ENCODE measurements at places on chromosomes 16 and 17.
A peak's percentile ranks its signal among the peaks of the same experiment; 100 is the strongest.

- DNase-seq = no peak
Observed at GRCh38 chr17:59839651-59840328, 53.0 kb downstream of the TUBD1 start.

DNA sequence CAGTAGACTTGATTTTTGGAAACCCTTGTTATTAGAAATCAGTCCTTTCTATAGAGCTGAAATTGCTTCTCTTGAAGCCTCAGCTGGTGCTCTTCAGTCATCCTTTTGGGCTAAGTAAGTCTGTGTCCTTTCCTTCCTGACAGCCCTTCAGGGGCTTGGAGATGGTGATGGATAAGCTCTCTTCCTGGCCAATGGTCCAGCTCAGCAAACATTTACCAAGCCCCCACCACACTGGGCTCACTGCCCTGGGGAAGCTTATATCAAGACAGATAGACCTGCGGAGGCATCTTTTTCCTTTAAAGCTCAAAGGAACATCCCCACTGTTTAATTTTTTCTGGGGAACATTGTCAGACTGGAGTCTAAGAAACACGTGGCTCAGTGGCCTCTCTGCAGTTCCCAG, 139.6 kb downstream of the HAPSTR1 start:
- DNase-seq = no peak

DNA sequence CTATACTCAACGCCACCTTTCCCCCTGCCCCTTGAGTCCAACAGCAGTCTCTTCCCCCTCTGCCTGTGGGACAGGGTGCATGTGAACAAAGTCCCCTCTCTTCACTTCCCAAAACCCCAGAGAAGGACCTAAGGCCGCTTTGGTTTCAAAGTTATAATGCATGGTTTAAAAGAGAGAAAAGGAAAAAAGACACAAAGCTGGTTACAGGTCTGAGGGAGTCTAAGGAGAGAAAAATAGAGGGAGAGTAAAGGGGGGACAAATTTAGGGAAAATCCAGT, 1.1 kb upstream of the GABARAP start:
- no peak for DNase-seq

DNA sequence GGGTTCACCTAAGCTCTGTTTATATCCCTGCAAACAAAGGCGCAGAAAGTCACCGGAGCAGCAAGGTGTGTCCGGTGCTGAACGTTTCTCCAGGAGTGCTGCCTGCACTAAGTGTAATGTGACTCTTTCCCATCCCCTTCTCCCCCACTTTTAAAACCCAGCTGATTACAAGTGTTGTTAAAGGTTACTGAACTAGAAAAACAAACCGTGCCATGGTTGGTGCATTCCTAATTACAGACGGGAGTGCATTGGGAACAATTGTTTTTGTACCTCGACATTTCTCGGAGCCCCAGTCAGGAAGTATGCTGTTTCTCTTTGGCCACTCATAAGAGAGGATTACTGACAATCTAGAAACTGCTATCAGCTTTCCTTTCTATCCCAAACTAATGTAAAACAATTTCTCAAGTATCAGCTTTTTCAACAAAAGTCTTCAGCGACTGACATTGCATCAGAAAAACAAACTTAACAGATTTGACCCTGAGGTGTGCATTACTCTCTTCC, 441.0 kb upstream of the SALL1 start:
- DNase-seq = no peak

- no peak for DNase-seq
Observed at GRCh38 chr17:34155947-34156346, 99.1 kb upstream of the CCL2 start.

- DNase-seq = no peak
Observed at GRCh38 chr17:68512960-68513474, 787 bp downstream of the PRKAR1A start.

GRCh38 chr17:57086069-57086930, 1.3 kb downstream of the AKAP1 start:
- no peak for DNase-seq

DNA sequence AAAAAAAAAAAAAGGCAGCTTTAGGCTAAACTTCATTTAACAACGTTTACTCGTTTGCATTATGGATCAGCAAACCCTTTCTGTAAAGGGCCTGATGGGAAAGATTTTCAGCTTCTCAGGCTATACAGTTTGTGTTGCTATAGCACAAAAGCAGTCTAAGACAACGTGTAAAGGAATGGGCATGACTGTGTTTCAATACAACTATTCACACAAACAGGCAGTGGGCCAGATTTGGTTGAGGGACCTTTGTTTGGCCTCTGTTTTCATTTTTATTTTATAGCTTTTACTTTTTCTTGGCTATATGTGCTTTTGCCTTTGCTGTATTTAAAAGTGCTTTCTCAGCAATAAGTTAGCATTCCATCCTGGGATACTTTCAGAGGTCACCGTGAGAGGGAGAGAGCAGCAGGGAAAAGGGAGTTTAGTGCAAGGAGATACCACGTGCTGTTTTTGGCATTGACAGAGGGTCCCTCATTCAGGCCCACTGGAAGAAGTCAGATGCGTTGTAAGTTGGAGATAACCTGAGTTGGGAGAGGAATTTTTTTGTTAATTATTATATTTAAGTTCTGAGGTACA, 335.6 kb downstream of the UTP18 start:
- DNase-seq = no peak

DNA sequence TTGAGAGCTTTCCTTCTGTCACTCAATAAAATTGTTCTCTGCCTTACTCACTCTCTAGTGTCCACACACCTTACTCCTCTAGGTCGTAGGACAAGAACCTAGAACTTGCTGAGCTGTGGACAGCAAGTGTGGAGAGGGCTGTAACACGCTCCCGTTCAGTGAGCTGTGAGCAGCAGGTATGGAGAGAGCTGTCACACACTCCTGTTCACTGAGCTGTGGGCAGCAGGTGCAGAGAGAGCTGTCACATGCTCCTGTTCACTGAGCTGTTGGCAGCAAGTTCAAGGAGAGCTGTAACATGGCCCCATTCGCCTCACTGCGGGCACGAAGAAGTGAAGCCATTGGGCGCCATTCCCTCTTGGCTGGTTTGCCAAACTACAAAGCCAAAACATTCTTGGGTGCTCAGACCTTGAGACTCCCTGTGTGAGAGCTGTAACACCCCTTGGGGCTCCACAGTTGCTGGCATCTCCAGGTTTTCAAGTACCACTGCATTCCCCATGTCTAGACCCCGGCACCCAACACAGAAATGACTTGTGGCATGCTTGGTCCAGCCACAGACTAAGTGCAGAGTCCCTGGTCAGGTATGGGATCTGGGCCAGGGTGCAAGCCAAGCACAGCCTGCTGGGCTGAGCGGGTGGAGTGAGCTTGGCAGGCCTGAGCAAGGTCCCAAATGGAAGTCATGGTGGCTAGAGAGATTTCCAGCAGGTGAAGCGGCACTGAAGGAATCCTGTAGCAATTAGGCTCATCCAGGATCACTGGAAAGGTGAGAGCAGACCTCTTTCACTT, 608.0 kb upstream of the CDH8 start:
- DNase-seq = no peak

GRCh38 chr16:700684-701584, 4.7 kb downstream of the FBXL16 start:
- DNase-seq = no peak

DNA sequence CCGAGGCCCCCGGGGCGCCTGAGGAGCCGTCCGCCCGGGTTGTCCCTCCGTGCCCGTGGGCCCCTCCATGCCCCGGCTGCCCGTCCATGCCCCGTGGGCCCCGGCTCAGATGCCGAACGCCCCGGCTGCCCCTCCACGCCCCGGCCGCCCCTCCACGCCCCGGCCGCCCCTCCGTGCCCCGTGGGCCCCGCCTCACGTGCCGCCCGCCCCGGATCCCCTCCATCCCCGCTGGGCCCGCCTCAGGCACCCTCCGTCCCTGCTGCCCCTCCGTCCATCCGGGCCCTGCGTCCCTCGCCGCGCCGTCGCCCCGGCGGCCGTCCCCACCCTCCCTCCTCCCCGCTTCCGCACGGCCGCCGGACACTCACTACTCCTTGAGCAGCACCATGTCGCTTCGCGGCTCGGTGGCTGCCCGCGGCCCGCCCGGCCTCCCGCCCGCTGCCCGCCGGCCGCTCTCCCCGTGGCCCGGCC, 382 bp downstream of the PITPNA start:
- DNase-seq = no peak

- DNase-seq = no peak
Observed at GRCh38 chr17:83006515-83007455, 72.6 kb upstream of the METRNL start.

DNA sequence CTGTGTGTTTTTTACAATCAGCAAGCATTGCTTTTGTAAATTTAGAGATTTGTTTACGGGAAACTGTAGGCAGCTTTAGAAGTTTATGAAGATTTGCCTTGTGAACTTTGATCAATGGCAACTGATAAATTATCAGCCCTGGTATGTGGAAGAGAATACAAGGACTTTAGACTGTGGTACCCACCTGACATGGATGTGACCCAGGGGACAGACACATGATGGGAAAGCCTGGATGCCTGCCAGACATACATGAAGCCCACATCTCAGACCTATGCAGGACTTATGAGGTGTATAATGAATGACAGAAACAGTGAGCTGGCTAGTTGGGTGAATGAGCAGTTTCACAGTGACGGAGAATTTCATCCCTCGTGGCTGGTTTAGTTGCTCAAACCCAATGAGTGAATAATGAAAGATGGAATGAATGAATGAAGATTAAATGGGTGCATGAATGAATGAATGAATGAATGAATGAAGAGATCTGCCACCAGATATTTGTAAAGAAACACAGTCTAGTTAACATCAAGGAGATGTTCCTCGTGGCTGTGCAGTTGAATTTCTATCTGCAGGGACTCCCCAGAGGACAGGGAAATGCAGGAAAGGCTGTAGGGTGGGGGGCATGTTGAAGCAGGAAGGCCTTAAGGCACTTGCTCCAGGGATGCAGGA, 7.6 kb downstream of the TMEM92 start:
- no peak for DNase-seq

- no peak for DNase-seq
Observed at GRCh38 chr17:51132964-51133319, 12.3 kb upstream of the SPAG9 start.

GRCh38 chr16:87457709-87458423, 35.0 kb downstream of the ZCCHC14 start:
- DNase-seq = no peak

- no peak for DNase-seq
Observed at GRCh38 chr17:48556576-48557401, 11.9 kb upstream of the HOXB2 start.

DNA sequence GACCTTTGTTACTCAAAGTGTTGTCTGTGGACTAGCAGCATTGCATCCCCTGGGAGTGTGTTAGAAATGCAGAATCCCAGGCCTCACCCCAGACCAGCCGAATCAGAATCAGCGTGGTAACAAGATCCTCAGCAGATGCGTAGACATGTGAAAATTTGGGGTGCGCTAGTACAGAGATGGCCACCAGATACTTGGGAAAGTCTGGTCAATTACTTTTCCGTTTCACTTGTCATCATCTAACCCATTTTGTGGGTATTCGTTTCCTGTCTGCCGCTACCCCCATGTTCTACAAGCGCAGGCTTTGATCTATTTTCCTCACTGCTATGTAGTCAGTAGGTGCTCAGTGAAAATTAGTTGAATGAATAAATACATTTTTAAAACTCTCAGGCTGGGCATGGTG, 33.1 kb upstream of the HERPUD1 start:
- DNase-seq = no peak

- no peak for DNase-seq
Observed at GRCh38 chr17:29084541-29085146, 41.7 kb downstream of the PIPOX start.

- DNase-seq = no peak
Observed at GRCh38 chr17:32111141-32111771, 31.0 kb upstream of the RHOT1 start.

- DNase-seq = no peak
Observed at GRCh38 chr16:22948058-22948602, 134.2 kb downstream of the HS3ST2 start.

- peak; percentile 13 for DNase-seq
Observed at GRCh38 chr16:21083729-21084268, 66.8 kb downstream of the DNAH3 start.

DNA sequence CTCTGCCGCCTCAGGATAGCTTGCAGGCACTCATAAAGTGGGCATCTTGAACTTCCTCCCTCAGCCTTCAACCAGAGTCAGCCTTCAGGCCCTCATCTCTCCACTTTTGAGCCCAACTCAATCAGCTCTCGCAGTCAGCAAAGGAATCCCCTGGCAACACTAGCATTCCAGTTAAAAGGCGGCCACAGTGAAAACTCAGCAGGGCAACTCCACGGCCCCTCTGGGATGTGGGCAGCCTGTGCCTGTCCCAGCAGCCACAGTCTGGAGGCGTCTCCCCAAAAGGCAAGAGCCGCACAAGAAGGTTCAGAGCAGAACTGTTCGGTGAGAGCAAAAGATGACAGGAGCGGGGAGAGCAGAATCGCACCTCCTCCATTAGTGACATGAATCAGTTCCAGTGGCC, 9.0 kb downstream of the TMEM11 start:
- DNase-seq = no peak

GRCh38 chr17:30323262-30323894, 10.5 kb downstream of the TMIGD1 start:
- DNase-seq = no peak

DNA sequence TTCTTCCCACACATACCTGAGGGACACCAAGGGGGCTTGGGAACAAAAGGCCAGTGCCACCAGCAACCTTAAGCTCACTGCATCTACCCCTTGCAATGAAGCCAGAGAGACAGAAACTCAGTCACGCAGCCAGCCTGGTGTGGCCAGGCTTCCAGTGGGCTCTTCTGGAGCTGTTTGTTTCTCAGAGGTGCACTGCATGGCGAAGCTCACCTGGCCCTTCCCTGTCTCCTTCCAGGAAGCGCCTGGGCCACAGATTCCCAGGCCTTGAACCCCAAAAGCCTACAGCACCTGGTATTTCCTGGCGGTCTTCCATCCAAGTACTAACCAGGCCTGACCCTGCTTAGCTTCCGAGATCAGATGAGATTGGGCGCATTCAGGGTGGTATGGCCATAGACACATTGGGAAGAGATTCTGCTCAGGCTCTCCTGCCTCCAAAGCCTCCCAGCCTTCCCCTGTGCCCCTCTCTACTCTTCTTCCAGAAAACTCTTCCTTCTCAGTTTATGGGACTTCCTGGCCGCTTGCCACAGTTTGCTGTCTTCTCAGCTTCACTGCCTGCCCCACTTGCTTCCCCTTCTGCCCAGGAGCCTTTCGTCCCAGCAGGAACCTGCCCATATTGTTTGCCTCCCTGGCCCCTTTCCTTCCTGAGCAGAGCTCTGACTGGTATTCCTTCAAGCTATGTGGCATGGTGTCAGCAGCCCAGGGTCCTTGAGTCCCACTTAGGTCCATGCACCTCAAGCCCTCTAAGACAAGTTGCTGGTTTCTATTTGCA, 1.6 kb downstream of the CISD3 start:
- no peak for DNase-seq

DNA sequence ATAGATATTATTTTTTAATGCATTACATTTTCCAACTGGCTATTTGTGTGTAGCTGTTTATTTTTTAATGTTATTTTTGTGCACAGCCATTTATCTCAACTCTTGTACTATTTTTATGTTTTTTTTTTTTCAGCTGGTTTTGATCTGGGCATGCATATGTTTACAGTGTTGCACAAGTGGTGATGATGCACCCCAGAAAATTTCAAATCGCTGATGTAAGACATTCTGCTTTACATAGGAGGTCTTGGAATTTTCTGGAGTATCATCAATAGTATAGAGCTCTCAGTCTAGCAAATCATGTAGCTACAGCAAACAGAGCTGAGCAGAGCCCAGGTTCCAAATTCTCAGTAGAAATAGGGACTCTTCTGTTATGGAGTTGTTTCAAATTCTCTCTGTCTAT, 30.2 kb downstream of the CACNG5 start:
- no peak for DNase-seq

GRCh38 chr17:45018848-45019711, 32.4 kb downstream of the DCAKD start:
- DNase-seq = no peak
